ENCODE measurements at places on chromosomes 6 and 20. TPM values are rescaled to one million over a fixed set of nuclear protein-coding genes. Genes with fewer than 3 reads are reported as not detected.

TTLL9 gene
- 0.02 TPM for polyA plus RNA-seq

PEX7 gene
- polyA plus RNA-seq = 10.0 TPM

WFDC6 gene
- not detected for polyA plus RNA-seq

MAP7 gene
- 10.6 TPM for polyA plus RNA-seq

RRBP1 gene
- 82.9 TPM for polyA plus RNA-seq

CLIC5 gene
- polyA plus RNA-seq = not detected

IL17F gene
- polyA plus RNA-seq = not detected

HLA-F gene
- 32.4 TPM for polyA plus RNA-seq

MOXD1 gene
- 2.8 TPM for polyA plus RNA-seq

BPI gene
- not detected for polyA plus RNA-seq

GRIK2 gene
- 0.15 TPM for polyA plus RNA-seq

IP6K3 gene
- polyA plus RNA-seq = not detected

CRISP2 gene
- not detected for polyA plus RNA-seq

COL21A1 gene
- not detected for polyA plus RNA-seq

MUC21 gene
- polyA plus RNA-seq = not detected

PLAGL1 gene
- polyA plus RNA-seq = 21.9 TPM

TPBG gene
- 95.2 TPM for polyA plus RNA-seq

C20orf202 gene
- polyA plus RNA-seq = not detected

LY6G5B gene
- polyA plus RNA-seq = 3.0 TPM

CLPSL2 gene
- not detected for polyA plus RNA-seq

ISM1 gene
- polyA plus RNA-seq = 1.7 TPM

BMP5 gene
- polyA plus RNA-seq = not detected

NR2E1 gene
- not detected for polyA plus RNA-seq

SPDEF gene
- not detected for polyA plus RNA-seq

SYNCRIP gene
- polyA plus RNA-seq = 16.5 TPM

CFB gene
- polyA plus RNA-seq = 2.0 TPM

KLHDC3 gene
- polyA plus RNA-seq = 38.7 TPM

XKR7 gene
- not detected for polyA plus RNA-seq

CALHM5 gene
- polyA plus RNA-seq = 0.19 TPM

DEF6 gene
- 19.3 TPM for polyA plus RNA-seq

TFAP2B gene
- polyA plus RNA-seq = not detected

OTOR gene
- not detected for polyA plus RNA-seq

CPNE5 gene
- 0.10 TPM for polyA plus RNA-seq

All from mammary epithelial cell (primary cell).